Heart right ventricle (tissue), 16 donors: ENCODE measurements at places on chromosomes 2 and 18. TPM values are rescaled to one million over a fixed set of nuclear protein-coding genes. Genes with fewer than 3 reads are reported as not detected.
A peak's percentile ranks its signal among the peaks of the same experiment; 100 is the strongest.

DNA sequence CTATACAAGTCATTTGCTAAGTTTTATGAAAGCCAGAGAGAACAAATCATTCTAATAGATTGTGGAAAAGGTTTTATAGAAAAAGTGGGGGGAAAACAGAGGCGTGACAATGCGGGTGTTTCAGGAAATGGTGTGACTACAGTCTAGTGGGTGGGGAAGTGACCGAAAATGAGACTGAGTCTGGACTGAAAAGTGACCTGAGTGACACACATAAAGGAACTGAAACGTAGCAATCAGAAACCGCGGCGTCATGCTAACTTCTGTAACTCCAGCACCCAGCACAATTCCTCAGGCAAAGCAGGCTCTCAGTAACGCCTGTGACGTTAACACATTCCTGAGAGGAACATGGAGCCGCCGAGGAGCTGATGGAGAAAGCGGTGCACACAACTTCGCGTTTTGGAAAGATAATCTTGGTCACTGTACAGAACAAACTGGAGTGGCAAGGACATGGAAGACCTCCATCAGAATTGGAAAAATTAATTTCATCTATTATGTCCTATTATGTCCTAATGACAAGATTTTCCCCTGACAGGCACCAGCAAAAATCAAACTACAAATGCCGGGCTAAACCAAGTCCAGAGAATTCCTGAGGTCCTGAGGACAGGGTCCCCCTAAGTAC, 1.4 kb upstream of the CD226 start:
- H3K4me3 ChIP-seq = peak overlapping the region; percentile 22
- H3K27ac ChIP-seq = no peak overlapping the region
- peak; percentile 14 for DNase-seq
- H3K36me3 ChIP-seq = no peaks in the 10 kb centered on the region
- peaks cover 3% of the 10 kb centered on the region for H3K4me1 ChIP-seq

The MERTK gene
- 3.3 TPM for total RNA-seq

- peaks cover 12% of the 10 kb centered on the region for H3K27me3 ChIP-seq
- H3K4me1 ChIP-seq = peaks cover 3% of the 10 kb centered on the region
- no peak overlapping the region for H3K27ac ChIP-seq
These were observed 115.9 kb downstream of the RPIA start for GRCh38 chr2:88807237-88807962.

GRCh38 chr2:27809761-27810241, 38.3 kb downstream of the MRPL33 start:
- H3K27ac ChIP-seq = no peak overlapping the region
- H3K27me3 ChIP-seq = no peaks in the 10 kb centered on the region
- no peaks in the 10 kb centered on the region for H3K36me3 ChIP-seq
- no peak overlapping the region for H3K4me3 ChIP-seq
- H3K4me1 ChIP-seq = peaks cover 27% of the 10 kb centered on the region

GRCh38 chr18:335733-336132, 67.9 kb upstream of the THOC1 start:
- no peaks in the 10 kb centered on the region for H3K36me3 ChIP-seq
- DNase-seq = no peak
- no peak overlapping the region for H3K4me3 ChIP-seq
- peaks cover 6% of the 10 kb centered on the region for H3K4me1 ChIP-seq

The FAM228A gene
- 0.41 TPM for total RNA-seq

The CFAP65 gene
- not detected for total RNA-seq

GRCh38 chr2:171726847-171727450, 39.7 kb downstream of the DYNC1I2 start:
- no peaks in the 10 kb centered on the region for H3K27me3 ChIP-seq
- no peaks in the 10 kb centered on the region for H3K4me1 ChIP-seq
- no peak overlapping the region for H3K4me3 ChIP-seq
- H3K36me3 ChIP-seq = peaks cover 82% of the 10 kb centered on the region
- H3K27ac ChIP-seq = no peak overlapping the region

The ANKRD62 gene
- not detected for total RNA-seq

DNA sequence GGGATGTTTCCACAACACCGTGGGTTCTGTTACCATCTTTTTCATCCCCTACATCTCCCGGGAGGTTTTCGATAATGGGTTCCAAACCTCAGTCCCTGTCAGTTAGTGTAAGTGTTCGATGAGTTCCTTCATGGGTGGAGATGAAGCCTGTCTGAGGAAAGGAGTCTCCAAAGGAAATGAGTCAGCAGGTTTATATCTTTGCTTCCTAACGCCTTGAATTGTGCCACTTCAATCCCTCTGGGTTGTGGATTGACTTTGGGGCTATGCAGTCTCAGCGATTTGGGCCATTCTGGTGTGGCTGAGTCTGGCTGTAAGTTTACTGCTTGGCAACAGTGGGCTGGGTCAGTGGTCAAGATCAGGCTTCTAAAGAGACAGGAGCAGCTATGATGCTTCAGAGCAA, 1.2 kb downstream of the SERPINB5 start:
- no peak overlapping the region for H3K4me3 ChIP-seq
- no peaks in the 10 kb centered on the region for H3K27me3 ChIP-seq
- DNase-seq = no peak

DNA sequence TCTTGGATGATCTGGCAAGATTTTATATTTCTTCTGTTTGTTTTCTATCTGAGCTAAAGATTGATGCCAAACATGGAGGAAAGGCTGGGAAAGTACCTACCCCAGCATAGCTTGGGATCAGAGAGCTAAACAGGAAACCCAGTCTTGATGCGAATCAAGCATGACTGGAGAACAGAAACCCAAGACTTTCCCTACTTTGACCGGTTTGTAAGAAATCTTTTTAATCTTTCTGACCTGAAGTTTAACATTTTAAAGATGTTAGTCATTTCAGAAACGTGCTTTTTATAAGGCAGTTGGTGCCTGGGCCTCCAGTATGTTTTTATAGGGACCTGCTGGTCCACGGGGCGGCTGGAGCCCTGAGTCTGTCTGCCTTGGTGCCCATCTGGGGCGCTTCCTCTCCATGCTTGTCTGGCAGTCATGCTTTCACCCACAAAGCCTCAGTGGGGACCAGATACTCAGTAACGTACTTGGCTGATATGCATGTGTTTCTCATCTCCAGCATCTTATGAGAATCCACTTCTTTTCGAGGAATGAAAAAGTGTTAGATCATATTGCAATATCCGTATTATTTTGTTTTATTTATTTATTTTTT, 266.5 kb downstream of the PTGR3 start:
- no peaks in the 10 kb centered on the region for H3K36me3 ChIP-seq
- no peaks in the 10 kb centered on the region for H3K4me1 ChIP-seq
- H3K4me3 ChIP-seq = no peak overlapping the region

GRCh38 chr18:57437766-57438671, 2.8 kb downstream of the ONECUT2 start:
- peaks cover 60% of the 10 kb centered on the region for H3K4me1 ChIP-seq
- no peaks in the 10 kb centered on the region for H3K36me3 ChIP-seq
- peak overlapping the region; percentile 33 for H3K4me3 ChIP-seq
- peaks cover 74% of the 10 kb centered on the region for H3K27me3 ChIP-seq
- H3K27ac ChIP-seq = no peak overlapping the region

GRCh38 chr18:62828852-62829251, 113.5 kb downstream of the PHLPP1 start:
- H3K27ac ChIP-seq = no peak overlapping the region
- no peaks in the 10 kb centered on the region for H3K4me1 ChIP-seq
- no peaks in the 10 kb centered on the region for H3K27me3 ChIP-seq

DNA sequence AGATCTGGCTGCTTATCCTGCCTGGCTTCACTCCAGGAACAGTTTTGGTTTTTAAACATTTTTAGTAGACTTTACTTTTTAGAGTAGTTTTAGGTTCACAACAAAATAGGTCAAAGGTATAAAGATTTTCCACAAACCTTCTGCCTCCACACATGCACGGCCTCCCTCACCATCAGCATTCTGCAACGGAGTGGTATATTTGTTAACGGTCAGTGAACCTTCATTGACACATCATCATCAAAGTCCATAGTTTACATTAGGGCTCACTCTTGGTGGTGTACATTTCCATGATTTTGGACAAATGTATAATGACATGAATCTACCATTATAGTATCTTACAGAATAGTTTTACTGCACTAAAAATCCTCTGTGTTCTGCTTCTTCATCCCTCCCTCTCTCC, 303.1 kb upstream of the EPAS1 start:
- H3K4me3 ChIP-seq = no peak overlapping the region
- H3K4me1 ChIP-seq = peaks cover 21% of the 10 kb centered on the region
- no peak for DNase-seq
- no peak overlapping the region for H3K27ac ChIP-seq
- no peaks in the 10 kb centered on the region for H3K27me3 ChIP-seq

The FAM161A gene
- 0.67 TPM for total RNA-seq

GRCh38 chr2:195498839-195499490, 158.1 kb upstream of the SLC39A10 start:
- H3K27ac ChIP-seq = no peak overlapping the region
- DNase-seq = no peak
- no peaks in the 10 kb centered on the region for H3K27me3 ChIP-seq
- no peak overlapping the region for H3K4me3 ChIP-seq

The KLHL41 gene
- 134 TPM for total RNA-seq

DNA sequence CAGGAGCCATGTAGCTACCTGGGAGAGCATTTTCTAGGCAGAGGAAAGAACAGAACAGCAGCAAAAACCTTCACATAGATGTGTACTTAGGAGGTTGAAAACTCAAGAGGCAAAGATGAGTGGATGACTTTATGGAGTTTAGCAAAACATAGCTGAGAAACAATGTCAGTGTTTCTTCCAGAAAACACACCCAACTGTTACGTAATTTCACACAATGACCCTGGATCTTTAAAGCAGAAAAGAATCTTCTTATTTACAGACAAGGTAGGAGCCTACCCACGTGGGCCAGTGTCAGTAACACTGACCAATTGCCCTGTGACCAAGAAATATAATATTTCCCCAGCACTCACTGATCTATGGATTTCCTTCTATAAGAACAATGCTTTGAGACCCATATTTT, 254.6 kb downstream of the CDH20 start:
- H3K4me1 ChIP-seq = peaks cover 47% of the 10 kb centered on the region
- no peak for DNase-seq
- no peaks in the 10 kb centered on the region for H3K36me3 ChIP-seq
- no peak overlapping the region for H3K27ac ChIP-seq
- H3K27me3 ChIP-seq = no peaks in the 10 kb centered on the region

DNA sequence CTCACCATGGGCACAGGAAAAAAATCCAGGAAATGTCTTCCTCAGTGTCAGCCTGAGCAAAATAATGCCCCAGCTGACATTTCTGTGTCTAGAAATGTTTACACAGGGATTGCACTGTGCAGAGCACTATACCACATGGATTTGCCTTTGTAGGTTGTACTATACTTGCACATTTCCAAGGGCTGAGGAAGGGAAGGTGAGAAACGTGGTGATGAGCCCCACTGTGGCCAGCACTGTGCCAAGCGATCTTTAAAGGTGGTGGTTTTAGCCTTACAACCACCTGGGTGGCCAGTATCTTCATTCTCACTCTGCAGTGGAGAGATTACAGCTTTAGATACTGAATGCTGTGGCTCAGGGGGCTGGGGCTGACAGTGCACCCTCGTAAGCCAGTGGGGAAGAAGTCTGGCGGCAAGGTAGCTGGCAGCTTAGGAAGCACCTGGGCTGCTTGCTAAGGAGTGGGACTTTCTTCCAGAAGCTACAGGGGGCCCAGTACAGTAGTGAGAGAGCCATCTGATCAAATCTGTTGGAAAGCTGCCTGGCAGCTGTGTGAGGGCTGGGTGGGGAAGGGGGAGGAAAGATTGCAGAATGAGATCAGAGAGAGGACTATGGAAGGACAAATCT, 81.4 kb upstream of the MSH2 start:
- no peak overlapping the region for H3K27ac ChIP-seq
- H3K4me3 ChIP-seq = no peak overlapping the region
- H3K27me3 ChIP-seq = no peaks in the 10 kb centered on the region
- H3K4me1 ChIP-seq = peaks cover 4% of the 10 kb centered on the region

GRCh38 chr2:239690651-239691631, 290.1 kb upstream of the HDAC4 start:
- peaks cover 48% of the 10 kb centered on the region for H3K27me3 ChIP-seq
- no peak overlapping the region for H3K4me3 ChIP-seq
- DNase-seq = no peak
- H3K4me1 ChIP-seq = no peaks in the 10 kb centered on the region
- no peak overlapping the region for H3K27ac ChIP-seq
- no peaks in the 10 kb centered on the region for H3K36me3 ChIP-seq

The KDM3A gene
- total RNA-seq = 30.2 TPM

- no peak for DNase-seq
- no peaks in the 10 kb centered on the region for H3K27me3 ChIP-seq
- peaks cover 16% of the 10 kb centered on the region for H3K4me1 ChIP-seq
- no peak overlapping the region for H3K4me3 ChIP-seq
- H3K27ac ChIP-seq = no peak overlapping the region
These were observed 42.8 kb downstream of the PPP4R1 start for GRCh38 chr18:9571546-9571945.

The CHRND gene
- total RNA-seq = not detected

The SKA1 gene
- total RNA-seq = 0.38 TPM

- H3K4me1 ChIP-seq = no peaks in the 10 kb centered on the region
- no peaks in the 10 kb centered on the region for H3K27me3 ChIP-seq
- no peak overlapping the region for H3K4me3 ChIP-seq
- H3K27ac ChIP-seq = no peak overlapping the region
- no peak for DNase-seq
These were observed 123.7 kb upstream of the CTDP1 start for GRCh38 chr18:79555885-79556284.

The CCDC85A gene
- 4.4 TPM for total RNA-seq

The LIPG gene
- 0.42 TPM for total RNA-seq

The CD8A gene
- 0.40 TPM for total RNA-seq

- H3K27me3 ChIP-seq = no peaks in the 10 kb centered on the region
- no peak overlapping the region for H3K4me3 ChIP-seq
- H3K36me3 ChIP-seq = no peaks in the 10 kb centered on the region
- peak overlapping the region; percentile 5 for H3K27ac ChIP-seq
- H3K4me1 ChIP-seq = peaks cover 31% of the 10 kb centered on the region
These were observed 37.0 kb downstream of the ROCK1 start for GRCh38 chr18:21074336-21075323.

The SALL3 gene
- total RNA-seq = 0.17 TPM

The CPS1 gene
- total RNA-seq = 5.8 TPM

- no peaks in the 10 kb centered on the region for H3K36me3 ChIP-seq
- no peak overlapping the region for H3K4me3 ChIP-seq
- H3K4me1 ChIP-seq = no peaks in the 10 kb centered on the region
- DNase-seq = no peak
- no peaks in the 10 kb centered on the region for H3K27me3 ChIP-seq
These were observed 14.4 kb downstream of the PHLPP1 start for GRCh38 chr18:62729487-62730386.

DNA sequence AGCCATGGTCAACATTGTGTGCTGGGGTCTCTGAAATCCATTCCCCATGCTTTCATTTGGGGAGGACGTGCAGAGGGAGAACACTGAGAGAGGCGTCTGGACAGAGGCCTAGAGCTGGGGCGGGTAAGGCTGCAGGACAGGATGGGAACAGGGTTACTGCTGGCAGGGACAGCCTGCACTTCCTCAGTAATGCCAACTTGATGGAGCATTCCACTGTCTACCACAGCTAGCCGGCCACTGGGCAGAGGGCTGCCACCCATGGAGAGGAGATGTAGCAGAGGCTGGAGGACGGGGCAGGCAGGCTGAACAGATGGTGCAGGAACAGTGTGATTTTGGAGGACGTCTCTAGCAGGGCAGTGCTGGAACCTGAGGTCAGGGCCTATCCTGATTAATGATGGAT, 29.3 kb downstream of the MRPL33 start:
- H3K27ac ChIP-seq = peak overlapping the region; percentile 88
- no peaks in the 10 kb centered on the region for H3K36me3 ChIP-seq

GRCh38 chr18:21183670-21184069, 58.4 kb upstream of the GREB1L start:
- no peaks in the 10 kb centered on the region for H3K4me1 ChIP-seq
- no peaks in the 10 kb centered on the region for H3K36me3 ChIP-seq
- no peak for DNase-seq
- H3K27ac ChIP-seq = no peak overlapping the region
- H3K4me3 ChIP-seq = no peak overlapping the region

GRCh38 chr2:46367286-46367685, 70.1 kb downstream of the EPAS1 start:
- no peak overlapping the region for H3K4me3 ChIP-seq
- DNase-seq = no peak
- H3K4me1 ChIP-seq = no peaks in the 10 kb centered on the region
- H3K36me3 ChIP-seq = peaks cover 86% of the 10 kb centered on the region
- peak overlapping the region; percentile 2 for H3K27ac ChIP-seq
